ENCODE measurements at places on chromosomes 13 and 19. TPM values are rescaled to one million over a fixed set of nuclear protein-coding genes. Genes with fewer than 3 reads are reported as not detected.

The C5AR1 gene
- total RNA-seq: 0.32 TPM

The NLRP5 gene
- total RNA-seq: not detected

The NPHS1 gene
- total RNA-seq: not detected

The SLITRK6 gene
- total RNA-seq: not detected

The HCST gene
- 0.64 TPM for total RNA-seq

The DENND1C gene
- total RNA-seq: not detected

The SGCG gene
- total RNA-seq: not detected

The GNA15 gene
- total RNA-seq: under 0.01 TPM

The RNF225 gene
- under 0.01 TPM for total RNA-seq

The SF3A2 gene
- 24.6 TPM for total RNA-seq

The KLK12 gene
- not detected for total RNA-seq

The PSG6 gene
- total RNA-seq: 0.32 TPM

The GPR42 gene
- not detected for total RNA-seq

The CYP2A7 gene
- total RNA-seq: not detected

The MIA gene
- total RNA-seq: not detected

The YIPF2 gene
- total RNA-seq: 112 TPM

The N4BP2L1 gene
- total RNA-seq: 1.3 TPM

The SSC5D gene
- 23.2 TPM for total RNA-seq

The LIN37 gene
- total RNA-seq: 13.8 TPM

The PRKCG gene
- 0.43 TPM for total RNA-seq

The BEST2 gene
- total RNA-seq: not detected

The CBLC gene
- total RNA-seq: under 0.01 TPM

The CEACAM20 gene
- not detected for total RNA-seq

The SPACA4 gene
- not detected for total RNA-seq

The HSPB6 gene
- total RNA-seq: 20.7 TPM

The SERPINE3 gene
- total RNA-seq: not detected

The CELF5 gene
- under 0.01 TPM for total RNA-seq

The CACNG7 gene
- total RNA-seq: 0.43 TPM

The GIPC3 gene
- 0.43 TPM for total RNA-seq

The TGFBR3L gene
- 0.86 TPM for total RNA-seq

Data from fibroblast of villous mesenchyme (primary cell).